ENCODE measurements at places on chromosomes 16 and 17.

DNA sequence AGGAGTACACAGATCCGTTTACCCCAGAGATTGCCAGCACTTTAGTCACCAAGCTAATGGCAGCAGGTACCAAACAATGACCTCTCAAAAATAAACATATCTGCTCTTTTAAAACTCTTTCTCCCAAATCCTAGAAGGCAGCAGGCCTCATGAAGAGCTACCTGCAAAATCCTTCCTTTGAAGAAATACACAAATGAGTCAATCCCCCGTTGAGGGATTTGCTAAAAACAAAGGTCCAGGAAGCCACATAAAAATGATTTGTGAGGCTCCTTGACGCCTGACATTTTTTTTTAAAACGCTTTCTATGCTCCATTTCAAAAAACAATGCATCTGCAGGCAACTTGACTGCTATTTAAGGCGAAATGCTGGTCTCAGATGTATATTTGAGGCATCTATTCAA is 58.2 kb downstream of the NACA2 start:
- no peak for DNase-seq

GRCh38 chr16:9048302-9048700 is 43.1 kb upstream of the HAPSTR1 start:
- no peak for DNase-seq

- no peak for DNase-seq
Measured at GRCh38 chr16:89575247-89576152, at the start of gene CPNE7. CPNE7 (plus strand) TSS chr16:89575758; CDS start chr16:89575898, 140 bp downstream.

DNA sequence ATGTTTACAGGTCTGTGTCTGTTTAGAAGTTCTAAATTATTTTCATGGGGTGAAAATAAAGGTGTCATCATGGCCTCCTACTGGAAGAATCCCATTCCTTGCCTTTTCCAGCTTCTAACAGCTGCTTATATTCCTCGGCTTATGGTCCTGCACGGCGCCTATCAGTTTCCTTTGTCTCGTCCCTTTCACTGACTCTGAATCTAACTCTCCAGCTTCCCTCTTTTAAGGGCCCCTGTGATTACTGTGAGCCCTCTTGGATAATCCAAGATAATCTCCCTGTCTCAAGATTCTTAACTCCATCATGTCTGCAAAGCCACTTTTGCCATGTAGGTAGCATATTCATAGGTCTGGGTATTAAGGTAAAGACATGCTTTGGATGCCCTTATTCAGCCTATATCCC is 441.0 kb upstream of the ERCC4 start:
- no peak for DNase-seq

DNA sequence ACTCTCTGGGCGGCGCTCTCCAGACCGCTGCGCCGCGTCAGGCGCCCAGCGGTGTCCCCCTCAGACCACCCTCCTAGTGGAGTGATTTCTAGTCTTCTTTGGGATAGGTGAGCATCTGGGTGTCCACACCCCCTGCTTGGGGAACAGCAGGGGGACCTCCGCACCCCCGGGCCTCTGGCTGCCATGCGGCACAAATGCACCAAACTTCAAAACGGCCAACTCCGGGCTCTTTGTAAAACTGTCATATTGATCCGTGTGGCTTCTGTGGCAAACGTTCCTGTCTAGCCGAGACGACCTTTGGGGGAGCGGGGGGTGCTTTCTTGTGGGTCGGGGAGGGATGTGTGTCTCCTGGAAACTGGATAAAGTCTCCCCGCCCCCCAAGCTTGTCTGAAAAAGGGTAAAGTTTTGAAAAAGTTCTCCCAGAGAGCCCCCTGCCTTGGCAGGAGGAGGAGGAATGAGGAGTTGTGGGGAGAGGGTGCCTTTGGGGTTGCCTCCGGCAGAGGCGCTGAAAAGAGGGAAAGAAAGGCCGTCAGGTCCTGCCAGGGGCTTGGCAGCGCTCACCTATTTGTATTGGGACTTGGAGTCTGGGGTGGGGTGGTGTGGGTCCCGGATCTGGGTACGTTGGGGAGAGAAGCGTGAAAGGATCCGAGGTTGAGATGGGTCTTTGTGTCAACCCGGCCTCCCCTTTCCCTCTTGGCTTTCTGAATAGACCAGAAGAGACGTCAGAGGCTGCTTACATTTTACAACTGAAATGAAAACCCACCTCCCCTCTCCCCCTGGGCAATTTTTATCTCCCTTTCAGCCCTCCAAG is 2.2 kb upstream of the CHD3 start:
- peak; percentile 65 for DNase-seq

DNA sequence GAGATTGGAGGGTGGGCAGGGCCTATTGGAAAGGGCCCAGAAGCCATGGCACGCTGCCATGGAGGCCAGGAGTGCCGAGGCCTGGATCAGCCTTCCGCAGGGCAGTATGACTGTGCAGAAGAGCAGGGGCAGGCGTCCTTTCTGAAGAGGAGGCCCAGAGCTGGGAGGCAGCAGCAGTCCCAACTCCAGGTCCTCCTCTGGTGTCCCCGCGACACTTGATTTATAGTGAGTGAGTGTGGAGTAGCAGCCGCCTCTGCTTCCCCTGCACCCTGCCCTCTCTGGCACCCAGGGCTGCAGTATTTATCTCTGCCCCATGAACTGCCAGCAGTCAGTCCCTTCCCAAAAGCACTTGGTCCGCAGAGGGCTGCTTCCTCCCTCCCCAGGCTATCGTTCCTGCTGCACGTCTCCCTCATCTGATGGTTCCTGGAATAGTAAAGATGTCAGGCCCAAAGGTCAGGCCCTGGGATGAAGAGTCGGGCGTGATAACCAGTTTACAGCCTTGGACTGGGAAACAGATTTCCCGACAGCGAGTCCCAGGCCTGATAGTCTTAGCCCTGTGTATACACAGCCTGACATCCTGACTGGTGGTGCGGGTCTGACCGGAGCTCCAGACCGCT is 32.9 kb downstream of the PGS1 start:
- DNase-seq, result no peak

DNA sequence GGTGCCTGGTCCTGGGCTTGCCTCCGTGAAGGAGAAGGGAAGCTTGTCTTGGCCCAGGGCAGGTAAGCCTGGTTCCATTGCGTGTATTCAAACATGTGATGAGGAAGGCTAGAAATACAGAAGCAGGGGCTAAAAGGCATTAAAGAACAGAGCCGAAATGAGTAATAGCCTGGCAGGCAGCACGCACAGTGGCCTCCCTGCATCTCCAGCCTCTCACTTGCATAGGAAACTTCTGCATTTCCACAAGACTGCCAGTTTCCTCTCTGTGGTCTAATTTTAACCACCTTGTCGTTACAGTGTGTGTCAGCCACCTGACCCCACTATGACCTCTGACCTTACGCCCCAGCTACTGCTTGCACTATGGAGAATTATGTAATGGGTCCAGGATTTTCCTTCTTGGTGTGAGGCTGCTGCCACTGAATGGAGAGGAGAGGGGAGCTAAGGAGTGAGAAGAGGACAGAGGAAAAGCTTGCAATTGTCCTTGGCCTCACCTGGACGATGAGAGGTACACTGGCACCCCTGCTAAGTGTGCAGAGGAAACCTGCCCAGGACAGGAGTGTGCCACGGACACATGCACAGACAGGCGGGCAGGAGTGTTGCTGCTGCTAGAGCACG is 32.8 kb downstream of the HIC1 start:
- no peak for DNase-seq

- DNase-seq, result no peak
Measured at GRCh38 chr16:27242868-27243590, 25.5 kb downstream of the NSMCE1 start.

- DNase-seq, result no peak
Measured at GRCh38 chr17:81539571-81539900, 11.4 kb downstream of the FSCN2 start.

DNA sequence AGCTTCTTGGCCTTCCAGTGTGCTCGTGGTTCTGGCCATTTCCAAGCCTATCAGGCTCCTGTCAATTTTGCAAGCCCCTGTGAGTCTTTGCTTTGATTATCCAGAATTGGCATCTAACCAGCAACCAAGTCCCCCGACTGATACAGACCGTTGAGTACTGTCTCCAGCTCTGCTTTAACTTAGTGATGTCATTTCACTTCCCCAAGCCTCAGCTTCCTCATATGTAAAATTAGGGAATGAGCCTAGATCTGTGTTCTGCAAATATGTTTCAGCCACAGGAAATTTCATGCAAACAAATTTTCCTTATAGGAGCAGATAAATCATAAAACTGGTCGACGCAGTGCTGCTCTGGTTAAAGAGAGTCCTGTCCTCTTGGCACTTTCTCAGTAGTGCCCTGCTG is 60.1 kb upstream of the WSB1 start:
- DNase-seq, result no peak

GRCh38 chr16:85728879-85729278 is 22.0 kb downstream of the C16orf74 start:
- no peak for DNase-seq

GRCh38 chr16:80164966-80165550 is 375.7 kb upstream of the DYNLRB2 start:
- no peak for DNase-seq

- no peak for DNase-seq
Measured at GRCh38 chr17:31877341-31877740, 18.3 kb upstream of the COPRS start.

DNA sequence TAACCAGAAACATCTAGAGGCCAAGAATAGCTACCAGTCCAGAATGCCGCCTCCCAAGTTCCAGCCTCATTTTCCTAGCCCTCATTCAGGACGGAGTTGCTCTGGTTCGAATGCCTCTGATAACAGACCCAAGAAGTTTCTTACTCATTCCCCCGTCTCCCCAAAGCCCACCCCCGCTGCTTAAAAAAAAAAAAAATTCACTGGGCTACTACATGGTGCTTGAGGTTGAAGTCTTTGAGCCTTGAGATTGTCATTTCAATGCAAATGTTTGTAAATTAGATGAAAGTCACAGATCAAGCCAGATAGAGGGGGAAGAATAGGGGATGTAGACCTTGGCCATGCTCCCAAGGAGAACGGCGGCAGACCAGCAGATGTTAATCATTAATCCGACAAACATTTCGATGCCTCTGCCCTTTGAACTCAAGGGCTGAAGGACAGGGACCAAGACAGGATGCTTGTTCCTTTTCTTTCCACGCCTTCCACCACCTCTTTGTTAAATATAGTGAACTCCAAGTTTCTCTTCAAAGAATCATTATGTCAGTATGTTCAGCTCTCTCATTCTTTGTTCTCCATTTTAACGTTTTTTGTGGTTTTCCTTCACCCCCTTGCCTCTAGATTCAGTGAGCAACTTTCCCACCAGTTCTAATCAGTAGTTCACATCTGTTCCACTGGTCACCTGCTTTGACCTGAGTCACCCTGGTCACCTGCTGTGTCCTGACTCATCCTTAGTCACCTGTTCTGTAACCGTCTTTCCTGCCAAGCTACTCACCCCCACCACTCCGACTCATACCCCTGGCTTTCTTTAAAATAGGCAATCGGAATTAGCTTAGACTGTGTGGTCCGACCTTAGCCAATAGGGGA is 190.3 kb downstream of the CPPED1 start:
- no peak for DNase-seq

DNA sequence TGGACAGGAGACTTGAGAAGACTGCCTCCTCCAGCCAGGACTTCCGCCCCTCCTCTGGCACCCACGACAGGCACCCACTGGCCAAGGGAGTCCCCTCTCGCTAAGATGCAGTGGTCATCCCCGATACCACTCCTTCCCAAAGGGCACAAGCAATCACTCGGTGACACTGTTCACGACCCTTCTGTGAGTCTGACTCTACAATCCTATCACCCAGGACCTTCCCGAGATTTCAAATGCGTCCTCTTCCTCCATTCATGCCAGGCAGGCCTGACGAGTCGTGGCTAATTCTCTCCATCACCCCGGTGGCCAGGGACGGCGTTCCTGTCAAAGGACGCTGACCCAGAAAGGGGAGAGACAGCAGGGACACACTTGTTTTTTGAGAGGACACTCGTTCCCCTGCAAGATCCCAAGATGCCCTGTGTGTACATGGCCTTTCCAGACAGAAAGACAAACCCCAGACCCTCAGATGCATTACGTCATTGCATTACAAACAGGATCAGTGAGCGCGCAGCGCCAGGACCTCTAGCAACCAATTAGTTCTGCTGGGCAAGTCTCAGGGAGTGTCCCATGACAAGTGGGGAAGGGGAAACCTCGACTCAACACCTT is 12.2 kb downstream of the FBXO31 start:
- no peak for DNase-seq

DNA sequence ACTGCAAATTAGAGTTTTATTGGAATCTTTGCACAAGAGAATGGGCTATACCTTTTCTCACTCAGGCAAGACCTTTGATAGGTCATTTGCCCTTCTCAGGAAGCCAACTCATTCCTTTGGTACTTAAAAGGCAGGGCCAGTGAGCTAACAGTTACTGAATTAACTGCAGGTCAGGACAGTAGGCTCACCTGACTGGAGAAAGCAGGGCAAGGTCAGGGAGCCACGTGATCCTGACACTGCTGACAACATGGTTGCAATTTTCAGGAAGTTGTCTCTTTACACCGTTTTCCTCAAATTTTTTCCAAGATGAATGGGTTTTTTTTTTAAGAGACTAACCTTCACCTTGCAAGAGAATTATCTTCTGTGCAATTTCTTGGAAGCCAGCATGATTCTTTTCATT is 21.1 kb downstream of the CPSF4L start:
- no peak for DNase-seq

GRCh38 chr17:80116276-80116920 is 15.0 kb downstream of the GAA start:
- no peak for DNase-seq

DNA sequence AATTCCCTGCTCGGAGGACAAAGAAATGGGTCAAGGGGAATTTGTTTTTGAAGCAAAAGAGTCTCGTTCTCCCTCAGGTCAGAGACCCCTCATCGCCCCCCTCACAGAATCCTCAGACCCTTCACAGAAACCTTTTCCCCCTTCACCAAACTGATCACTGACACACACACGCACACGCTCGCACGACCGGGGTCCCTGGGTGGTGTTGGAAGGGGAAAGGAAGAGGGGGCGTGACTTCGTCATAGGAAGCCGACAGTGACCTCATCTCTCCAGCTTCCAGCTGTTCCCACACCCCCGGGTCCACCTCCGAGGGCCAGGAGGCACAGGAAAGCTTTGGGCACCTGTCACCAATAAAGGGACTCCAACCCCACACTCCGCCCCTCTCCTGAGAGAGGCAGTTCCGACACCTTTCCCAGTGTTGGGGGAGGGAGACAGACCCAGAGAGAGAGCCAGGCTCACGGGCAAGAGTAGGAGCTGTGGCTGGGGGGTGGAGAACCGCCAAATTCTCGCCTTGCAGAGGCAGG is 1.2 kb downstream of the ASGR1 start:
- DNase-seq, result no peak

DNA sequence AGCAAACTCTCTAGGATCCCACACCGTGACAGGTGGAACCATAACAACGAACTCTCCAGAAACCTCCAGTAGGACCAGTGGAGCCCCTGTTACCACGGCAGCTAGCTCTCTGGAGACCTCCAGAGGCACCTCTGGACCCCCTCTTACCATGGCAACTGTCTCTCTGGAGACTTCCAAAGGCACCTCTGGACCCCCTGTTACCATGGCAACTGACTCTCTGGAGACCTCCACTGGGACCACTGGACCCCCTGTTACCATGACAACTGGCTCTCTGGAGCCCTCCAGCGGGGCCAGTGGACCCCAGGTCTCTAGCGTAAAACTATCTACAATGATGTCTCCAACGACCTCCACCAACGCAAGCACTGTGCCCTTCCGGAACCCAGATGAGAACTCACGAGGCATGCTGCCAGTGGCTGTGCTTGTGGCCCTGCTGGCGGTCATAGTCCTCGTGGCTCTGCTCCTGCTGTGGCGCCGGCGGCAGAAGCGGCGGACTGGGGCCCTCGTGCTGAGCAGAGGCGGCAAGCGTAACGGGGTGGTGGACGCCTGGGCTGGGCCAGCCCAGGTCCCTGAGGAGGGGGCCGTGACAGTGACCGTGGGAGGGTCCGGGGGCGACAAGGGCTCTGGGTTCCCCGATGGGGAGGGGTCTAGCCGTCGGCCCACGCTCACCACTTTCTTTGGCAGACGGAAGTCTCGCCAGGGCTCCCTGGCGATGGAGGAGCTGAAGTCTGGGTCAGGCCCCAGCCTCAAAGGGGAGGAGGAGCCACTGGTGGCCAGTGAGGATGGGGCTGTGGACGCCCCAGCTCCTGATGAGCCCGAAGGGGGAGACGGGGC is 1.3 kb downstream of the SPN start:
- peak; percentile 24 for DNase-seq

Data from effector CD8-positive, alpha-beta T cell (primary cell).